ENCODE measurements at places on chromosomes 6 and 20. TPM values are rescaled to one million over a fixed set of nuclear protein-coding genes. Genes with fewer than 3 reads are reported as not detected.

The ACSS1 gene
- 15.6 TPM for total RNA-seq

The ANGPT4 gene
- not detected for total RNA-seq

The SULF2 gene
- 21.7 TPM for total RNA-seq

The VWA7 gene
- 1.4 TPM for total RNA-seq

The BTN1A1 gene
- not detected for total RNA-seq

The JPH2 gene
- 3.1 TPM for total RNA-seq

The TP53TG5 gene
- total RNA-seq, result not detected

The TXNDC5 gene
- 147 TPM for total RNA-seq

The LY6G6C gene
- 0.42 TPM for total RNA-seq

The HNF4A gene
- 17.3 TPM for total RNA-seq

The PPIL6 gene
- 0.94 TPM for total RNA-seq

The ARMC12 gene
- total RNA-seq, result 0.44 TPM

Measured in A549 treated with ZK216348 at 1 μM for 4 hours (cell line).